Pulmonary artery endothelial cell (primary cell): ENCODE measurements at places on chromosomes 3 and 15.

GRCh38 chr15:91941871-91942658 is 88.6 kb downstream of the SLCO3A1 start:
- no peak for DNase-seq

- no peak for DNase-seq
Observed at GRCh38 chr3:141920701-141921100, 44.3 kb downstream of the ATP1B3 start.

GRCh38 chr15:41493205-41493901 is at the start of gene ITPKA:
ITPKA (plus strand) TSS chr15:41493874; CDS start chr15:41493928, 54 bp downstream.
- no peak for DNase-seq

GRCh38 chr3:119206611-119207511 is 33.5 kb downstream of the UPK1B start:
- no peak for DNase-seq

DNA sequence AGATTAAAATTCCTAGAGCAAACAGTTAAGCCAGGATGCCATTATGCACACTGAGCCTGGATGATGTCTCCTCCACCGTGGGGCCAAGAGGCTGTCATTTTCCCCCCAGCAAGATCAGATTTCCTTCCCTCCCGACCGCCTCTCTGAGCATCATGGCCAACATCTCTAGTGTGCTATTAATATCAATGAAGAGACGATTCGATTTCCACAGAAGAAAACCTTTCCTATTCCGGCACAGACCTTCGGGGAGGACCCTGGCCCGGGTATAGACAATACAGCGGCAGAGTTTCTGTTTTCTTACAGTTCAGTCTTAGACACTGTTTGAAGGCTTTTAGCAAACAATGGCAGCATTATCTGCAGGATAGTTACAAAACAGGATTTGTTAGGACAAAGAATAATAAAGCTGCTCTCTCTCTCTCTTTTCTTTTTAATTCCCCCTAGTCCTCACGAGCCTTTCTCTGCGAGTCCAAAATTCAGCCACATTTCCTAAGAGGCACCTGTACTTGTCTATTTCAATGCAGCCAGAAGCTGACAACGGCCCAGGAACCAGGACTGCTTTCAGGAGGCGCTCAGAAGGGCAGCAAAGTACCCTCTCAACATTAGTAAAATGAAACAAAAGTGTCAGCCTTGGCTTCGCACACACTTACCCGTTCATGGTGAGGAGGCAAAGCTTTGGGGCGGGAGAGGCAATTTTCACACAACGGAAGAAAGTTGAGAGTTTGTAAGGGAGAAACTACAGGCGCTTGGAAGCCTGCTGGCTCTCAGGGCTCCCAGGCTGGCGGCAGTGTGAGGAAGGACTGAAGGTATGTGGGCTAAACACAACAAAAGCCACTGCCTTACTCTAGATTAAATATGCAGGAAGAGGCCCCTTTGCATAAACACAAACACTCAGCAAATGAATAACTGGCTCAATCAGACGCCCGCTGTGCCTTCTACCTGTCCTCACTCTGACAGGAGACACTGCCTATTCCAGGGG is 278.0 kb downstream of the FOXP1 start:
- no peak for DNase-seq

GRCh38 chr15:48407646-48408045 is 76.4 kb downstream of the DUT start:
- DNase-seq, result no peak

- no peak for DNase-seq
Observed at GRCh38 chr3:58578873-58579272, 1.7 kb upstream of the FAM107A start.

GRCh38 chr15:78003539-78004008 is 73.9 kb downstream of the TBC1D2B start:
- DNase-seq, result no peak

DNA sequence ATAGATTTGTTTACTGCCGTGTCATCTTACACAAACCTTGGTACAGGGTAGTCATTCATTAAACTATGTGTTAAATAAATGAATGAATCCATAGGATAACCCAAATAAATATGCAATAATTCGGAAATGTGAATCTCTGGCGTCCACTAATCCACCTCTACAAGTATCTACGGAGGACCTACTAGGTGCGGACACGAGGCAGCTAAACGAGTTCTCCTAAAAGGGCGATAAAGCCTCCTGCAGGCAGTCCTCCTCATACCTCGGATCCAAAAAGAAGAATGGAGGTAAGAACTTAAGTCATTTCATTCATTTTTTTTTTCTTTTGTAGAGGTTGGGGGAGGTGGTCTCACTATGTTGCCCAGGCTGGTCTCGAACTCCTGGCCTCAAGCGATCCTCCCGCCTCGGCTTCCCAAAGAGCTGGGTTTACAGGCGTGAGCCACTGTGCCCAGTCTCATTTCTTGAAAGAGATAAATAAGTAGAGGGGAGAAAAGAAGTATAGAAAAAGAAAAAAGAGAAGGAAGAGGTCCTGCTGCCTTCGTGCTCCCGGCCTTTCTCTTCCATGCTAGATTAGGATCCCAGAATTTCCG is 706 bp upstream of the RPL35A start:
- no peak for DNase-seq

GRCh38 chr3:57169872-57170623 is 4.9 kb upstream of the IL17RD start:
- DNase-seq, result peak; percentile 24

GRCh38 chr3:146092230-146092629 is 68.8 kb downstream of the PLOD2 start:
- DNase-seq, result no peak

DNA sequence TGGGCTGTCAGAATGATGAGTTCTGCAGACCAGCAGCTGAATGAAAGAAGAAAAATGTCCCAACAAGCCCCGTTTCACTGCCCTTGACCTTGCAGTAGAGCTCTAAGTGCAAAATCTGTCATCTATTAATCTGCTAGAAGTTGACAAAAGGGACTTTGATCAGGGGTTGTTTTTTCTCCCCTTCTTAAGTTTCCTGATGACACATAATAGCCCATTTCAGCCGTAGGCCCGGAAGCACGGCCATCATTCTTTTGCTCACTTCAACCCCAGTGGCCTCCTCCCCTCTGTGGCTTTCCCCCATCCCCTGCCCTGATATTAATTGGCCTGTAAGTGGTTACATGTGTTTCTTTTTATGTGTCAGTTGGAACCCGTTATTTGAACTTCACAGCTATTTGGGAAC is 298.9 kb downstream of the RPLP1 start:
- DNase-seq, result no peak

- no peak for DNase-seq
Observed at GRCh38 chr15:25688166-25688565, 175.0 kb downstream of the ATP10A start.

GRCh38 chr3:81339040-81339845 is 422.2 kb downstream of the GBE1 start:
- DNase-seq, result no peak

GRCh38 chr3:49867871-49868321 is 1.8 kb downstream of the CAMKV start:
- DNase-seq, result no peak

GRCh38 chr15:29054171-29055045 is 168.6 kb downstream of the APBA2 start:
- DNase-seq, result no peak

GRCh38 chr3:126486360-126486847 is 10.7 kb upstream of the ZXDC start:
- DNase-seq, result no peak

DNA sequence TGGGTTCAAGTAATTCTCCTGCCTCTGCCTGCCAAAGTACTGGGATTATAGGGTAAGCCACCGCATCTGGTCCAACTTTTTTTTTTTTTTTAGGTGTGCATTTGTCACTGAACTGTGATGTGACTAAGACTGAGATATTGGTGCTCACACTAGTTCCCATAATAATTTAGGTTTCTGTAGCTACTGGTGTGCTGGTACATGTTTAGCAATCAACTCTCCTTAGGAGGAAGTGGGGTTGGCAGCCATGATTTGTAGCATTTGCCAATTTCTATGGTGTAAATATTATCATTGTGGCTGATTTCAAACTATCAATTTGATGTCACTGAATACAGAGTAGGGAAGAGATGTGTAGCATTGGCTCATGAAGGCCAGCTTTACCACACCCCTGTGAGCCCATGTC is 372.7 kb downstream of the EDEM1 start:
- DNase-seq, result no peak

DNA sequence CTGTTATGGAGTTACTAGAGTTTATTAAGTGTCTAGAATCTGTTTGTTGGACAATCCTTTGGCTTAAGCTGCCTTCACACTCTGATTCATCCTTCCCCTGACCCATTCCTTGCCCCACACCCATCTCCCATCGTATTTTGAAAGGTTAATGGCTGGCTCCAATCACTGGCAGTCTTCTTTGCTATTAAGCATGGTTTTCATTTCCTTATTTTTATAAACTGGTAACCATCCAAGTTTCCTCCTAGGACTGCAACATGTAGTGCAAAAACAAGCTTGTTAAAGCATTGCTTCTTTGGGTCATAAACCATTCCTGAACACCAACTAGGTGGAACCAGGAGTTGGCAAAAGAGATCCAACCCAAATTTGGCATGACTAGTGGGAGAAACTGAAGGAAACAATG is 148.4 kb downstream of the DTWD1 start:
- no peak for DNase-seq

- no peak for DNase-seq
Observed at GRCh38 chr3:116966649-116967048, 257.1 kb downstream of the TUSC7 start.

GRCh38 chr15:92627014-92627413 is 28.6 kb downstream of the FAM174B start:
- DNase-seq, result no peak

GRCh38 chr3:80355144-80355543 is 587.3 kb upstream of the ROBO1 start:
- DNase-seq, result no peak

DNA sequence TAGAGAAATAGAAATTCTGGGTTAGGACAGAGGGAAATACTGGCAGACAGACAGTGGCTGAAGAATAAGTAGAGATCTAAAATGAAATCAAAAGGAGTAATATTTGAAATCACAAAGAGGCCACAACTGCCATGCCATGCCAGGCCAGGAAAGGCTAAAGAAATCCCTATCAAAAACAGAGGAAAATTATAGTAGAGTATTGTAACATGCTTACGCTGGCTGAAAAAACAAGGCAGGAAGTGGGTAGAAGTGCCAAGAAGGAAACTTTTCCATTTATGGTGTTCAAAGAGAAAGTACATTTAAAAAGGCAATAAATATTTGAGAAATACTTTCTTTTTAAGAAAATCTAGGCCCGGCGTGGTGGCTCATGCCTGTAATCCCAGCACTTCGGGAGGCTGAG is 415.7 kb downstream of the PLCL2 start:
- DNase-seq, result peak; percentile 2

- no peak for DNase-seq
Observed at GRCh38 chr3:193620650-193621049, 27.6 kb downstream of the OPA1 start.

- DNase-seq, result no peak
Observed at GRCh38 chr15:78508272-78508671, 895 bp downstream of the HYKK start.

- no peak for DNase-seq
Observed at GRCh38 chr15:67691450-67691849, 133.9 kb upstream of the SKOR1 start.

- DNase-seq, result no peak
Observed at GRCh38 chr15:82124331-82125263, 78.8 kb upstream of the MEX3B start.

DNA sequence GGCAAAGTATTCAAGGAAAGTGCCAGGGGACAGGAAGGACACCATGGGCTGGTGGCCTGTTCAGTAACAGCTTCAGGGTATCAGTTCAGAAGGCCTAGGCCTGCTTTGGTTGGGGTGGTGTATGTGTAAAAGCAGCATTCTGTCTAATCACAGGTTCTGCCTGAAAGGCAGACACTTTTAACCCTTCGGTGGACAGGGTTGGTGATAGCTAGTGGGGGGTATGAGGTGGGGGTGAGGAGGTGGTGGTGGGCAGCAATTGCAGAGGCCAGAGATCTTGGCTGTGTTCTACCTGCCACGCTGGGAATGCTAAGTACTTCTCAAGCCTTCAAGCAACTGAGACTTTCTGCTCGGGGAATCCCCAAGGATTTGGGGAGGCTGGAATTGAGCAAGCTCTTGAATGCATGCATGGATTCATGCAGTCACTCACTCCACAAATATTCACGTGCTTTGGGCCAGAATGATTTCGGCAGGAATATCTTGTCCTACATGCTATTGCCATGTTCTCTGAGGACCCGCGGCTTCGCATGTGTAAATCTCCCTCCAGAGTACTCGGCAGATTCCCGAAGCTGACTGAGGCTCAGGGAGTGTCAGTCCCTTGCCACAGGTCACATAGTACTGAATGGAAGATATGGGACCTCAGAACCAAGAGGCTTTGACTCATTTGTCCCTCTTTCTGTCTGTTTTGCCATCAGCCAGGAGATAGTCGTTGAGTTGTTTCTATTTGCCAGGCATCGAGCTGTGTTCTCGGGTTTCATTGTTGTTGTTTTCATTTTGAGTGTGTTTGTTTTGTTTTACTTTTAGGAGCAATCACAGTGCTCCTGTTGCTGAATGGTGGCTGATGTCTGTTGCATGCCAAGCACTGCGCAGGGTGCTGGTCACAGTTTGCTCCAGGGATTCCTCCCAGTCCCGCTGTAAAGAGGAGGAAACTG is 65.5 kb downstream of the SMAD3 start:
- DNase-seq, result no peak

GRCh38 chr3:194277786-194278130 is 73.4 kb downstream of the CPN2 start:
- DNase-seq, result no peak

DNA sequence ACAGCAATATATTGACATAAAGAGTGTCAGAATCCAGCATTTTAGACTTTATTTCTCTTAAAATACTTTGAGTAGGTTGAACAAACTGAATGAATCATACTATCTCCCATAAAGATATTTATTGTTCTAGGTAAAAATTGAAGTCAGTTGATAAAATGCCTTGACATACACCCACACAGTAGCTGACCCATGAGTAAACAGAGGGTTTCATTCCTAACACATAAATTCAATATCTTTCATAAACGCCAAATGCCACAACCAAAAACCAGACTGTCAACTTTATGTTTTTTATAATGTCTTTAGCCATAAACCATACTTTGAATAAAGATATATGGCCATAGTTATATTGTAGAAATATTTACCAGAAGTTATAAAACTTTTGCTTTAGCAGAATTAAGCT is 742.4 kb downstream of the NAALADL2 start:
- no peak for DNase-seq

DNA sequence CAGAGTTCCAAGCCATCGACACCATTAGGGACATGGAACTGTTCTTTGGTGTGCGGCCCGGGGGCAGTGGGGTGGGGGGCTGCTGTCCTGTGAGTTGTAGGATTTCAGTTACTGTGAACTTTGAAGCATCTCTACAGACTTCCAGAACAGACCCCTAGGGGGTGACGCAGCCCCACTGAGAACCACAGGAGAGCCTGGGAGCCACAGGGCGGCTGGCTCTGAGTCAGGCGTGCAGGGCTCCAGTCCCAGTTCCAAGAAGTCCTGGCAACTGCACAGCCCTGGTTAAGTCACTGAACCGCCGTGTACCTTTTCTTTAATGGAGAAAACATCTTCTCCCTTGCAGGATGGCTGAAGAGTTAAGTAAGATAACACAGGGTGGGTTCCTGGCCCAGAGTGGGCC is 23.5 kb upstream of the LRTM1 start:
- DNase-seq, result no peak

- peak; percentile 74 for DNase-seq
Observed at GRCh38 chr3:189710620-189711402, 79.6 kb downstream of the TP63 start.

- no peak for DNase-seq
Observed at GRCh38 chr3:127221037-127221436, 28.1 kb downstream of the PRR23E start.
